Stimulated activated CD8-positive, alpha-beta memory T cell treated with anti-CD3 and anti-CD28 coated beads, Interleukin-15, amount 100 ng/mL, for 48 hours (primary cell): ENCODE measurements at places on chromosomes 7 and 10.

DNA sequence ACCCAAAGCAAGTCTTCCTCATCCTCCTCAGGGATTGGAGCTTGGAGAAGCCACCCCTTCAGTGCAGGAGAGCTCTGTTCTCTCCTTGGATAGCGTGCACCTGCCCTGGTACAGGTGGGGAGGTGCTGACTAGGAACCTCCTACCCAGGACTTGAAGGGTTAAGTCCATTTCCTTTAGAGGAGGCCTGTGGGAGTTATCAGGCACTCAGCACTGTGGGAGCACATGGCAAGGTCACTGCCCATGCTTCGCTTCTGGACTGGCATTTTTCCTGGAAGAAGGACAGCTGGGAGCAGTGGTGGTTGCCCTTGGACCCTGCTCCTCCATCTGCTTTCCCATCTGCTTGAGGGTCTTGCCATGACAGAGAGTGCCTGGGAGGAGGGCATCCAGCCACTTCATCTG lies 142.8 kb downstream of the CXCL12 start:
- no peak for DNase-seq

GRCh38 chr10:117552701-117553141 lies 10.2 kb downstream of the EMX2 start:
- no peak for DNase-seq

DNA sequence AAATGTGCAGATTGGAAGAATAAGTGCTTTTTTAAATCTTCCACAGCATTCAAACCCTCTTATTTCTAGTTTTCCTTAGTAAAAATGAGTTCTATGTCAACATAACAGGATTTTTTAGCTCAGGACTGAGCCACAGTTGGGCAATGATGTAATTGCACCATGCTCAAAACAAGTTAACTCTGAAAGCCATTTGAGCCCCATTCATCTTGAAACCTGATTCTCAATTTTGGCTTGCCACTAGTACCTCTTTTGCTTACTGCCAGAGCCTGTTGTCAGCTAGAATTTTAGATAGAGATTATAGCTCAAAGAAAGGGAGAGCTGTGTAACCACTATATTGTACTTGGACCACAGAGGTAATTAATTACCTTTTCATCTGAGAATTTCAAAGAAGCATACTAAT lies 1028.5 kb upstream of the PHF14 start:
- no peak for DNase-seq

DNA sequence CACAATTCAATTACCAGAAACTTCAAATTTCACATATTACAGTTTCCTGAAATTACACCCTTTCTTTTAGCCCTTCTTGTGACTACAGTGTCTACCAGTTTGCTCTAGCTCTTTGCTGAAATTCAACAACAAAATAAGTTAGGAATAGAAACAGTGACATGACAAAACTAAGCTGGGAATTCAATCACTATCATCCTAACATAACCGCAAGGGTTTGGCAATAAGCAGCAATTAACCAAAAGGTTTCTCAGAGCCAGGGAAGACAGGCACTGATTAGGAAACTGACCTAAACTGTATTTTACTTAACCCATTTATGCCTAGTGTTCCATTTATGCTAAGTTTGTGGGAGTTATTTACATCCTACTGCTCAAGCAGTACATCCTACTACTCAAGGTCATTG lies 31.3 kb downstream of the HIBADH start:
- DNase-seq: no peak

- DNase-seq: no peak
Measured at GRCh38 chr7:37504801-37505200, 56.1 kb upstream of the ELMO1 start.

DNA sequence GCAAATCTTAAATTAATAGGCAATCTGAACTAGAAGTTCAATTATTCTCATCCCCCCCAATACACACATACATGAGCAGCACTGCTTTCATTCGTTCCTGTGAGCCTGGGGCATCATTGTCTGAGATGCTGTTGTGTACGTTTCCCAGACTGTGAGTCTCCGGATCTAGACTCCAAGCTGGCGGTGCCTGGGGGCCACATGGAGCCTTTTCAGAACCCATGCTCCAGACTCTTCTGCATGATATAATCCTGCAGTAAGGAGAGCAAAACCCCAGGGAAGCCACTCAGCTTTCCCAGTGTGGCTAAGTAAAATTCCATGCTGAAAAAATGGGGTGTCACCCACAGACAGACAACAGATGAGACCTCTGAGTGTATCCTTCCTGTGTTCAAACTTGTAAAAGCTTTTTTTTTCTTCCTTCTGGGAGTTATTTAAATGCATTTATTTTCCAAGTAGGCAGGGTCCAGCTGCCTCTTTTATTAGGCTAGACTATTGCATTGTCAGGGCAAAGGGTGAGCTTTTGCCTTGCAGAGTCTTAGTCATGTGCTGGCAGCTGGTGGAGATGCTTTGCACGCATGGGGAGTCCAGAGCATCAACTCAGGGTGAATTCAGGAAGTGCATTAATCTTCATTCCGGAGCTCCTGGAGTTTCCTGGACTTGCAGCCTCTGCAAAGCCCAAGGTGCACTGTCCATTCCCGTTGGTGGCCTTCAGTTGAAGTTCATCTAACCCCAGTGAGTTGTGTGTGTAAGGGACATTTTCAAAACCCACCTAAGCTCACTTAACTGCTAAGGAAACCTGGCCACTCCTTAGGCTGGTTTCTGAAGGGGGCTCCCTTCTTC lies 185.7 kb upstream of the ADO start:
- DNase-seq: no peak

DNA sequence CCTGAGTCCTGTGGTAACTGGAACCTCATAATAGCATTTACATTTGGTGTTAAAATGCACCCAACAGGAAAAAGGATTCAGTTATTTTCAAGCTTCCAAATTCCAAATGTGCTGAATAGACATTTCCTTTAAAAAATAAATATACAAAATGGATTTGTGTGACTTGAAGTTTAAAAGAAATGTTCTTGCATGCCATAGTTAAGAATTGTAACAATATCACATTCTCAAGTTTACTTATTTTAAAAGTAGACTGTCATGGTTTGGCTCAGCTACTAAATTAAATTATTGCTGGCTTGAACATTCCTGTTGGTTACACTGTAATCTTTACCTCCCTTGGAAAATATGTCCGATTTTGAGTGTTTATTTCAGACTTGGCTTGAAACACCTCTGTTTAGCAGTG lies 31.5 kb downstream of the BICC1 start:
- DNase-seq: no peak

GRCh38 chr10:61543831-61544230 lies 90.7 kb upstream of the TMEM26 start:
- no peak for DNase-seq

GRCh38 chr7:137992550-137993394 lies 9.1 kb downstream of the CREB3L2 start:
- no peak for DNase-seq

DNA sequence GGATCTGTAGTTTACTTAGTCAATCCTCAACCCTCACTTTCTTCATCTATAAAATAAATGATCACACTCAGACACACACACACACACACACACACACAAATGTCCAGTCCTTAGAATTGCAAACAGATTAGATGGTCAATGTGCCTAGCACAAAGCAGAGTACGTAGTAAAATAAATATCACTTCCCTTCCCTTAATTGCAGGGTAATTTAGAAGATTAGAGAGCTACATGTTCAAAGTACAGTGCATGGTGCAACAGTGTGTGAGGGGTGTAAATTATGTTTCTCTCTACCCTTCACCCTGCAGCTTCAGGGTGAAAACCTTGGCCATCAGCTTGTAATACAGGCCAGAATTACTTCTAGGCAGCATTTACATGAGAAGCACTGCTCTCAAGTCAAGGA lies 187.0 kb upstream of the GHITM start:
- no peak for DNase-seq

DNA sequence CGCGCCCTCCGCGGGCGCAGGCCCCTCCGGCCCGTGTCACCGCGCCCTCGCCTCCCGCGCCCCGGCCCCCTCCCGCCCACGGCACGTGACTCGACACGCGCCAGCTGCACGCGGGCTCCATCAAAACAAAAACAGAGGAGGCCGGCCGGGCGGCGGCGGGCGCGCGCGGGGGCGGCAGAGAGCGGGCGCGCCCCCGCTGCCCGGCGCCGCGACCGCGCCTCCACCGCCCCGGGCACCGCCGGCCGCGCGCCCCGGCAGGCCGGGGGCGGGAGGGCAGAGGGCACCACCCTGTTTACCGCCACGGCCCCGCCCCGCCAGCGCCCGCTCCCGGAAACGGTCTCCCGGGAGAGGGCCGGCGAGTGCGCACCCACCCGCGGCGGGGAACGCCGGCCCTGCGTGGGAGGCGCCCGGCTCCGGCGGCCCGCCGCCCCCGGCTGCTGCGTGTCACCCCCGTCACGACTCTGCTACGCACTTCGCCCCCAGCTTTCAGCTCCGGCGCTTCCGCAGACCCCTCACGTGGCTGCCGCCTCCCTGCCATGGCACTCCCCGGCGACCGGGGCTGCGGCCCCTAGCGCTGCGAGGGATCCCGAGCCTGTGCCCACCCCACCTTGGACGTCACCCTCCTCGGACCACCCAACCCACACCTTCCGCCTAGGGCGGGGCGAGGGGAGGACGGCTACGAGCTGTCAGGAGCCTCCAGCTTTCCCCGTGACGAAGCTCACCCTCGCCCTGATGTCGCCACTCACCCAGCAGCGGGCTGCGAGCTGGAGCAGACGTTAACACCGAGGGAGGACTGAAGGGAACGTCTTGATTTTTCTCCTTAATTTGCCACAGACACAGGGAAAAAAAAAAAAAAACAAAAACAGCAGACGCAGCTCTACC lies 221.6 kb upstream of the MKLN1 start:
- peak; percentile 84 for DNase-seq

DNA sequence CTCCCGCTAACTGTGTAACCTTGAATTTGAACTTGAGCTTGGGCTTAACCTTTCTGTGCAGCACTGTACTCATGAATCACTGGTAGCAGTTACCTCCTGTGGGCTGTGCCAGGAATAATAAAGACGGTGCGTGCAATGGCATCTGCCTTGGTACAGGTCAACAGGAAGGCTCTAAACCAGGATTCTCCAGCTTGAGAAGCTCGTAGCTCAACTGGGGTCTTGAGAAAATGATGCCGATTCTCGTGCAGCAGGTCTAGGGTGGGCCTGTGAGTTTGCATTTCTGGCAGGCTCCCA lies 112.5 kb upstream of the ANLN start:
- no peak for DNase-seq
